ENCODE measurements at places on chromosomes 12 and 14.
A peak's percentile ranks its signal among the peaks of the same experiment; 100 is the strongest.

DNA sequence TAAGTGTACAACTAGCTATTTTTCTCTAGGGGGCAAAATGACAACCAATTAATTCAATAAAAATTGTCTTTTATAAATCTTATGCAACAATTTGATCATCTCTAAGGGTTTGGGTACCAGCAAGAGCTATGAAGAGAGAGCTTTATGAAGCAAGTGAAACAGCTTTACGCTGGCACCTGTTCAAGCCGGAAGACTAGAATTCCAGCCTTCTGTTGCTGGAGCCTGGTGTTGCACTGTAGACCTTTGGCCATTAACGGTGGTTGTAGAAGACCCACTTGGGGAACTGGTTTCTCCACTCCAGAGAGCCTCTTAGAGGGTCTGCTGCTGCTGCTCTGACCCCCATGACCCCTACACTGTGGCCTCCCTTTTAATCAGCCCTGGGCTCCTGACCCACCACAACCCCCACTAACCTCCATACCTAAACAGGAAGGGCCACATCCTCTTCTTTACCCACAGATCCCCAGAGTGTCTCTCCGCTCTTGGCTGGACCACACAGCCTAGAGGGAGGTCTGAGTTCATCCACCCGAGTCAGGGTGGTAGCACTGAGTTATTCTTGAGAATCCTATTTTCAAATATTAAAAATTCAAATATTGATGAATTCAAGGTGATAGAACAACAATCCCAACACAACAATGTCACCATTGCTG, 54.6 kb upstream of the STON2 start:
- no peak for DNase-seq

DNA sequence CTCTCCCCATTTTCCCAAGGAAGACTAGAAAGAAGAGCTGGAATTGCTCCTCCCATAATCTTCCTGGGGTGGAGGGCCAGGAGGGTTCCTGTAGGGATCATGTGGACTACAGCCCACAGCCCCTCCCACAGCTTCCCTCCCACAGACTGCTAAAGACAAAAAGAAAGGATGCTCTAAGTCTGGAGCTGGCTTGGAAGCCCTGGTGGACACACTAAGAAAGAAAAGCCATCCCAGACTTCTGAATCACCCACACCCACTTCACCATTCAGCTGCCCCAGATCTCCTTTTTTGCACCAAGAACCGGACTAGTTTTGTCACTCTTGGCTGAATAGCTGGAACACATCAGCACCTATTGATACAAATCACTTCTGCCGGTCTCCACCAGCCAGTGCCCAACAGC, 56.8 kb upstream of the PLXNC1 start:
- DNase-seq: no peak

GRCh38 chr12:91964501-91964900, 181.1 kb downstream of the BTG1 start:
- DNase-seq: peak; percentile 34

GRCh38 chr12:52006726-52007157, at the start of gene TAMALIN:
Gene TAMALIN, plus strand, starts transcription at chr12:52006946. Its CDS starts 74 bp downstream, at chr12:52007020.
- peak; percentile 26 for DNase-seq

DNA sequence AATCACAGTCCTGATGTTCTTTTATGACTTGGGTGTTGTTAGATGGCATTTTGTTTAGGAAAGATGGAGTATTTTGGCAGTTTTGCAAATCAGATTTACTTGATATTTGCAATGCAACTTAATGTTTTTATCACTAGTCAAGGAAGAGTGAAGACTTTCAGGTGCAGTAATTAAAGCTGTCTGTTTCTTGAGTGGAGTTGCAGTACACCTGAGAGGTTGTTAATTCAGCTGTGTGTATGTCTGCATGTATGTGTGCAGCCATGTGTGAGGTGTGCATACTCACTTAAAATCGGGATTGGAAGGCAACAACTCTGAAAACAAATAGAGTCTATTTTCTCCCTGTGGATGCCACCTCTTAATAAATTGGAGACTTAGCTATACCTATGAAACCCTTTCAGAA, 94.5 kb downstream of the RMST start:
- DNase-seq: no peak

GRCh38 chr12:93839064-93839463, 161.9 kb downstream of the CRADD start:
- DNase-seq: no peak
